ENCODE measurements at places on chromosomes 11 and 22.

DNA sequence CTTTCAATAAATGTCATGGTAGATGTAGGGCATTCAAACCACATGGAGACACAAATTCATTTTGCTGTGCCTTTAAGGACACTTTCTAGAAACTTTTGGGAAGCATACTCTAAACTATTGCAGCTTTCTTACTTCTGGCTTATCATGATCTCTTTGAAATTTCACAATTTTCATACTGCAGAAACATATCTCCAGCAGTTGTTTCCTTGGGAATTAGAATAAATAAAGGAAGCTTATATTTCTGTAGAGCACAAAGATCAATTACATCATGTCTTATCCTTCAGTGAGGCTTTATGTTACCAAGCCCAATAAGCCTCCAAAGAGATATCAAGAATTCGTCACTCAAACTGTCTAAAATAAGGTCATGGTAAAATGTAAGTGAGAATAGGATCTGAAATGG, 74.5 kb upstream of the RAB38 start:
- DNase-seq, result no peak

DNA sequence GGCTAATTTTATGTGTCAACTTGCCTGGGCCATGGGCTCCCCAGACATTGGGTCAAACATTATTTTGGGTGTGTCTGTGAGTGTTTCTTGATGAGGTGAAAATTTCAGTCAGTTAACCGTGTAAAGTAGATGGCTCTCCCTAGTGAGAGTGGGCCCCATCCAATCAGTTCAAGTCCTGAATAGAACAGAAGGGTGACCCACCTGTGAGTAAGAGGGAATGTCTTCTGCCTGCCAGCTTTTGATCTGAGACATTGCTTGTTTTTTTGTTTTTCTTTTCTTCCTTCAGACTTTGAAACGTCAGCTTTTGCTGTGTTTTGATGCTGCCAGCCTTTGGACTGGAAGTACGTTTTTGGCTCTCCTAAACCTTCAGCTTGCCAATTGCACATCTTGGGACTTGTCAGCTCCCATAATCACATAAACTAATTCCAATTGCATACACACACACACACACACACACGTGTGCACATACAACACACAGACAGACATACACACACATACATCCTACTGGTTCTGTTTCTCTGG, 300.1 kb downstream of the CNTN5 start:
- no peak for DNase-seq

DNA sequence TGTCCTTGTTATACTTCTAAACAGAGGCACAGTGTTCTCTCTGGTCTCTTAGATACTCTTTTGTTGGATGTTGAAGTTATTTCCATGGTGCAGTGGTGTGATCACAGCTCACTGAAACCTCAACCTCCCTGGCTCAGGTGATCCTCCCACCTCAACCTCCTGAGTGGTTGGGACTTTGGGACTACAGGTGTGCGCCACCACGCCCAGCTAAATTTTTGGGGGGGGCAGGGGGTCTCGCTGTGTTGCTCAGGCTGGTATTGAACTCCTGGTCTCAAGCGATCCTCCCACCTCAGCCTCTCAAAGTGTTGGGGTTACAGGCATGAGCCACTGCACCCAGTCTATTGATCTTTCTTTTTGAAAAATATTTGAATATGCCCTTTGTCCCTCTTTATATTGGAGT, 14.9 kb downstream of the ZNF74 start:
- no peak for DNase-seq

- DNase-seq, result no peak
Measured at GRCh38 chr22:35173655-35174054, 83.6 kb upstream of the HMGXB4 start.

DNA sequence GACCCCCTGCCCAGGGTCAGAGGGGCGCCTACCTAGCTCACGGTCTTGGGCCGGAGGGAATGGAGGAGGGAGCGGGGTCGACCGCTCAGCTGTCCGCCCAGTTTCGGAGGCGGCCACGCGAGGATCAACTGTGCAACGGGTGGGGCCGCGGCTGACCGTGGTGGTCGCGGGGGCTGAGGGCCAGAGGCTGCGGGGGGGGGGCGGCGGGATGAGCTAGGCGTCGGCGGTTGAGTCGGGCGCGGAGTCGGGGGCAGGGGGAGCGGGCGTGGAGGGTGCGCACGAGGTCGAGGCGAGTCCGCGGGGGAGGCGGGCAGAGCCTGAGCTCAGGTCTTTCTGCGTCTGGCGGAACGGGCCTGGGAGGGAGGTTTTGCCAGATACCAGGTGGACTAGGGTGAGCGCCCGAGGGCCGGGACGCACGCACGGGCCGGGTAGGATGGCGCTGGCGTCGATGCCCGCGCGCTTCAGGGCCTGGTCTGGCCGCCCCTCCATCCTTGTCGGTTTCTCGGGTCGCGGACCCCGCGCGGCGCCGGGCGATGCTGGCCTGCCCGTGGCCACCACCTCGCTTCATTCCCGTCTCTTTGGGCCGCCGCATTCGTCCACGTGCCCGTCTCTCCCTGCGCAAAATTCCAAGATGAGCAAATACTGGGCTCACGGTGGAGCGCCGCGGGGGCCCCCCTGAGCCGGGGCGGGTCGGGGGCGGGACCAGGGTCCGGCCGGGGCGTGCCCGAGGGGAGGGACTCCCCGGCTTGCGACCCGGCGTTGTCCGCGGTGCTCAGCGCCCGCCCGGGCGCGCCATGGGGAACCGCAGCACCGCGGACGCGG, at the start of gene DRD4:
Gene DRD4 (plus strand): TSS at position 759 of the 822 bp plus-strand sequence. CDS start 36 bp downstream, at position 795.
- DNase-seq, result no peak

- DNase-seq, result peak; percentile 21
Measured at GRCh38 chr22:32818446-32819115, 17.1 kb downstream of the TIMP3 start.

- DNase-seq, result no peak
Measured at GRCh38 chr11:788009-788640, 1.8 kb downstream of the CEND1 start.

DNA sequence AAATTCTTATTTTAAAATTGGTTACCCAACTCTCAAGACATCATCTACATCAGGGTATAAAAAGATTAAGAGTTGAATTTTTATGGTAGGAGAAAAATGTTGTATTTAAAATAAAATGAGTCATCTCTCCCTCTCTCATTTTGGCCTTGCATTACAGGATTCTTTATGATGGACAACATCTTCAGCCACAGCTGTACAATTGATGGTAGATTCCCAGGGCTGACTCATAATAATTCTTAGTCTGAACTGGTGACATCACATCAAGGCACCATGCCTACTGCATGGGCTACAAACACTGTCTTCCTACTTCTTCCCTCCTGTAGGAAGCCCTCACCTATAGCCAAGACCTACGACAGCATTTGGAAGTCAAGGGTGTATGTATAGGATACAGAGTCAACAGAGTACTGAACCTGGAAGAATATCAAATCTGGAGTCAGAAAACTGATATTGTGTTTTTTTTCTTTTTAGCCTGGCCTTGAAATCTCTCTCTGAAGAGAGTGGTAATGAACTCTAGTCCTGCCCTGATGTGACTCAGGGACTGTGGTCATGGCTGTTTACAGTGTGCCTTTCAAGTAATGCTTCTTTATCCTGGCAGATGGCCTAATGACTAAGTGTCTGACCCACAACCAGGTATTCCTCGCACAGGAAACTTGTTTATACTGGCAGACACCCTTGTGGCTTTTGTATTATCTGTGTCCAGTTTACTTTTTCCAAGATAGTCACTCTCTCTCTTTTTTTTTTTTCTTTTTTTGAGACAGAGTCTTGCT, 32.5 kb downstream of the MRGPRX2 start:
- DNase-seq, result peak; percentile 45
